ENCODE measurements at places on chromosomes 2 and 18.
A peak's percentile ranks its signal among the peaks of the same experiment; 100 is the strongest.

- no peaks in the 10 kb centered on the region for H3K4me1 ChIP-seq
- no peaks in the 10 kb centered on the region for H3K36me3 ChIP-seq
- H3K27ac ChIP-seq, result no peak overlapping the region
- DNase-seq, result no peak
Measured at GRCh38 chr18:71831039-71831438, 713.1 kb downstream of the CBLN2 start.

DNA sequence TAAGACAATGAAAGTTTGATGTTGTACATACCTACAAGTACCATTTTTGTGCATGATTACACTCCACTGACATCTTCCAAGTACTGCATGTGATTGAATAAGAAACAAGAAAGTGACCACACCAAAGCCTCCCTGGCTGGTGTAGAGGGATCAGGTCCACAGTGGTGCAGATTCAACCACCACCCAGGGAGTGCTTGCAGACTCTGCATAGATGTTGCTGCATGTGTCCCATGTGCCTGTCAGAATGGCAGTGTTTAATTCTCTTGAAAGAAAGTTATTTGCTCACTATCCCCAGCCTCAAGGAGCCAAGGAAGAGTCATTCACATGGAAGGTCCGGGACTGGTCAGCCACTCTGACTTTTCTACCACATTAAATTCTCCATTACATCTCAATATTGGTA, 114.5 kb downstream of the MMADHC start:
- no peaks in the 10 kb centered on the region for H3K27me3 ChIP-seq
- H3K27ac ChIP-seq, result no peak overlapping the region
- H3K4me3 ChIP-seq, result no peak overlapping the region

- no peak for DNase-seq
- H3K36me3 ChIP-seq, result peaks cover 41% of the 10 kb centered on the region
- H3K27ac ChIP-seq, result no peak overlapping the region
- no peak overlapping the region for H3K4me3 ChIP-seq
- H3K4me1 ChIP-seq, result 0 out of 2 replicates have a peak, but pooled peaks cover 11% of the 10 kb centered on the region
- H3K27me3 ChIP-seq, result no peaks in the 10 kb centered on the region
Measured at GRCh38 chr2:240591784-240592183, 5.2 kb downstream of the CAPN10 start.

DNA sequence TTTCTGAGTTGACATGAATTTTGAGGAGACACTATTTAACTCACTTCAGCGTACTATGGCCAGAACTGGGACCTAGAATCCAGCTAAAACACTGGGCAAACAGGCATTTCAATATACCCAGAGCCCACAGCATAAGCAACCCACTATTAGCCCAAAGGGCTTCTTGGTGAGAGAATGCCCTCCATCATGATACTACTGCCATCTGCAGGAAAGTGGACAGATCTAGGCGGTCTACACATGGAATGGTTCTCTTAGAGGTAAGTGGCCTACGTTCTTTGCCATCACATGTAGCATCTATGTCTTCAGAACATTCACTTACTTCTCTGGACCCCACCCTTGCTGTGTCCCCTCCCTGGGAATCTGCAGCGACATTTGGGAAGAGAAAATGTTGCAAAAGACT, 181.3 kb upstream of the LINC00305 start:
- H3K36me3 ChIP-seq, result no peaks in the 10 kb centered on the region
- no peaks in the 10 kb centered on the region for H3K4me1 ChIP-seq
- no peak for DNase-seq
- H3K27ac ChIP-seq, result no peak overlapping the region

DNA sequence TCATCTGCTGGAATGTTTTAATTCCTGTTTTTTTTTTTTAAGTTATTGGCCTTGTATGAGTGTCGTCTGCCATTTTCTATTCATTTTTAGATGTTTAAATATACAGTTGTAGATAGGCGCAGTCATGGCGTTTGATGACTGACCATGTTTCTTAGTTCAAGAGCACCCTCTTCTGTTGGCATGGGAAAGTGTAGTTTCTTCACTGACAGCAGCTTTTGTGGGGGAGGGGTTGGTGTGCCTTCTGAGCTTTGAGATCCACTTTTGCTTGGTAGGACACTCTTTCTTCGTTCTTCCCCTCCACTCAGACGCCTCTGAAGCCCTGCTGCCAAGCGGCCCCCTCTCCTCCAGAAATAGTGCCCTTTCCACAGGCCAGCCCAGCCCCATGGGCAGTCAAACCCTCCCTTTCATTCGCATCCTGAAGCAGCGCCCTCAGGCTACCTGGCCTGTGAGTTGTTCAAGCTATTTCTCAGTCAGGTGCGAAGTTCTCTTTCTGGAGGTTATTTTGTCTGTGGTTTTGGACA, 492.0 kb downstream of the TNS1 start:
- H3K4me3 ChIP-seq, result no peak overlapping the region
- H3K4me1 ChIP-seq, result peaks cover 8% of the 10 kb centered on the region
- H3K27ac ChIP-seq, result peak overlapping the region; percentile 48

- no peak overlapping the region for H3K27ac ChIP-seq
- no peaks in the 10 kb centered on the region for H3K4me1 ChIP-seq
- DNase-seq, result no peak
- no peak overlapping the region for H3K4me3 ChIP-seq
Measured at GRCh38 chr2:82282111-82282882, 1977.7 kb upstream of the LRRTM1 start.

- no peak for DNase-seq
- H3K36me3 ChIP-seq, result no peaks in the 10 kb centered on the region
- no peaks in the 10 kb centered on the region for H3K27me3 ChIP-seq
- H3K4me3 ChIP-seq, result no peak overlapping the region
- no peaks in the 10 kb centered on the region for H3K4me1 ChIP-seq
- no peak overlapping the region for H3K27ac ChIP-seq
Measured at GRCh38 chr2:235924675-235925063, 243.5 kb downstream of the GBX2 start.

- DNase-seq, result no peak
- H3K4me1 ChIP-seq, result no peaks in the 10 kb centered on the region
- H3K27me3 ChIP-seq, result no peaks in the 10 kb centered on the region
- H3K4me3 ChIP-seq, result no peak overlapping the region
Measured at GRCh38 chr2:142944264-142944663, 66.8 kb downstream of the KYNU start.

DNA sequence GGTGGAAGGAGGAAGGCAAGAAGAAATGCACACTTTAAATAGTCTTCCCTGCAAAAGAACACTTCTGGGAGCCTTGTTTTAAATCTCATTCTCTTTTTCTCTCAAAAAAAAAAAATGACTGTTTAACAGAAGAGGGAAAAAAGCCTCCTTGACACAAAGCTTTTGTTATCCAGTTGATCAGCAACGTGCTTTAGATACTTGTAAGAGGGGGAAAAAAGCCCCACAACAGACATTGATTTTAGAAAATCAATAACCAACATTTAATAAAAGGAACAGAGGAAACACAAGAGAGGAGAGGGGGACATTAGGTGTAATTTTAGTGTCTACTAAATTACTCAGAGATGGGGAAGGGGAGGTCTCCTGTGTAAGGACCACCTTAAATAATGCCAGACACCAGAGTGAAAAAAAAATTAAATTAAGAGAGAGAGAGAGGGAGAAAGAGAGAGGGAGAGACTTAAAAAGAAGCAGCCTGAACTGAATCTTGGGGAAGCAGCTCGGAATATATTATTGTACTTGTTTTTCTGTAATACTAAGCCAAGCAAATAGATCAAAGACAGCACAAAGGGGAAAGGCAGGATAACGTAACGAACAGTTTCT, 4.7 kb downstream of the ZEB2 start:
- DNase-seq, result no peak
- peaks cover 31% of the 10 kb centered on the region for H3K4me1 ChIP-seq
- no peaks in the 10 kb centered on the region for H3K36me3 ChIP-seq

DNA sequence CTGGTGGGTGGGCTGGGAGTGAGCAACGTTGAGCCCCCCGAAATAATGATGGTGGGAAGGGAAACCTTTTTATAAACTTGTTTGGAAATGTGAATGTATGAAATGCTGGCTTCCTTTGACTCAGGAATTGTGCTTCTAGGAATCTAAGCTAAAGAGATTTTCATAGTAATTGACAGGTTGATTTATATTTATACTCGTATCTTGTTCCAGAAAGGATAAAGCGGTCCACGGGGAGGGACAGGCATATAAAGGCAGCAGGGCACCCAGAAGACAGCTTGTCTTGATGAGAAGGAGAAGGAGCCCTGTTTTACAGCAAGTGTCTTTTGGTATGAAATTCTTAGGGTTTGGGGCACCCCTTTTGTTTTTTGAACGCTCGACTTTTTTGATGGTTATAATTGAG, 157.8 kb downstream of the AGAP1 start:
- no peaks in the 10 kb centered on the region for H3K36me3 ChIP-seq
- DNase-seq, result no peak
- H3K27me3 ChIP-seq, result no peaks in the 10 kb centered on the region
- H3K27ac ChIP-seq, result 0 out of 2 replicates have a peak overlapping the region, but pooled peaks have one; percentile 16

GRCh38 chr2:125644257-125644656, 1011.7 kb upstream of the GYPC start:
- no peaks in the 10 kb centered on the region for H3K36me3 ChIP-seq
- no peak overlapping the region for H3K4me3 ChIP-seq
- no peaks in the 10 kb centered on the region for H3K27me3 ChIP-seq
- H3K27ac ChIP-seq, result no peak overlapping the region
- DNase-seq, result no peak

GRCh38 chr2:111030945-111031344, 89.8 kb upstream of the BCL2L11 start:
- no peak for DNase-seq
- H3K4me3 ChIP-seq, result no peak overlapping the region
- H3K27ac ChIP-seq, result no peak overlapping the region
- H3K4me1 ChIP-seq, result no peaks in the 10 kb centered on the region

DNA sequence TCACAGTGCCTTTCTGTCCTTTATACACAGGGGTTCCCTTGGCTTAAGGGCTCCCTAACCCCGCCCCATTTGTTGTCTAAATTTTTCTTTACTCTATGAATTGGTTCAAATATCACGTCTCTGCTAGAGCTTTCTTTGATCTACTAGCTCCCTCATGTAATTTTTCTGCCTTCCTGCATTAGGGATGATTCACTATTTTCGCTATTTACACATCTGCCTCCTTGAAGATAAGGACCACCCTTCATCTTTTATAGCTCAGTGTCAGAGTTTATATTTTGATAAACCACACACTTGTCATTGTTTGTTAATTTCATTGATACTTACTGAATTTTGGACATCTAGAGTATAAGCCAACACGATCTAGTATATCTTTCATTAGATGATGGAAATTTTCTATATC, 169.2 kb downstream of the LPIN1 start:
- H3K27me3 ChIP-seq, result no peaks in the 10 kb centered on the region
- DNase-seq, result no peak
- H3K4me1 ChIP-seq, result no peaks in the 10 kb centered on the region
- no peak overlapping the region for H3K27ac ChIP-seq
- no peak overlapping the region for H3K4me3 ChIP-seq

- H3K27ac ChIP-seq, result no peak overlapping the region
- no peaks in the 10 kb centered on the region for H3K27me3 ChIP-seq
- H3K4me3 ChIP-seq, result no peak overlapping the region
Measured at GRCh38 chr18:62577765-62578164, 54.9 kb downstream of the ZCCHC2 start.

DNA sequence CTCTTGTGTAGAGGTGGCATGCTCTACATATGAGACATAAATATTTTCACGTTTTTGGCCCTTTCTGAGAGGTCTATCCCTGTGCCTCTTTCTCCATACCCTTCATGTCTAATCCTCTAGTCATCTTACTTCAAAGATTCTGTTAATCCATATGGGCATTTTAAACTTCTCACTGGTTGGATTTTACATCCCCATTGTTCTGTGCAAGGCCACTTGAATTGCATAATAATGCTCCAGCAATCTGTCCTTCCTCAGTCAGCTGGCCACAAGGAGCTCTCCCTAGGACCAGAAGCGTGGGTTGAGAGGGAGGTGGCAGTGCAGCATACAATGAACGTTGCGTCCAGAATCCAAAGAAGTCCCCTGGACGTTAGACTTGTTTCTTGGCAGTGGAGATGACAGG, 58.2 kb downstream of the TDRD15 start:
- H3K4me3 ChIP-seq, result no peak overlapping the region
- H3K4me1 ChIP-seq, result no peaks in the 10 kb centered on the region
- no peaks in the 10 kb centered on the region for H3K27me3 ChIP-seq
- H3K36me3 ChIP-seq, result no peaks in the 10 kb centered on the region

DNA sequence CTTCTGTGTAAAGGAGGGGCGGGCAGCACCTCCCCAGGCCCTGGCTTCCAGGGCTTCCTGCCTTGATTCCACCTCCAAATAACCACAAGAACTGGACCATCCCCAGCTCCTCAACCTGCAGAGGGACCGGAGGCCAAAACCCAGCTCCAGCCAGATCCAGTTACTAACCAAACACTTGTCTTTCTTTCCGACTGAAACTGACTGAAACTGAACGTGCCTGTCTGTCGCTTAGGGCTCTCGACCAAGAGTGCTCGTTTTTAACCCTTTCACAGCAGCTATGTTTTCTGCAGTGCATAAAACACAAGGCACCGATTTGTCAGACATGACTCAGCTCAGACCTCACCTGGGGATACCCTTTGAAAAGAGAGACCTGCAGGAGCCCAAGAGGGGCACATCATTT, 249.9 kb upstream of the SIX2 start:
- no peaks in the 10 kb centered on the region for H3K36me3 ChIP-seq
- no peak for DNase-seq
- no peak overlapping the region for H3K4me3 ChIP-seq
- no peaks in the 10 kb centered on the region for H3K27me3 ChIP-seq
- no peak overlapping the region for H3K27ac ChIP-seq

- H3K36me3 ChIP-seq, result no peaks in the 10 kb centered on the region
- H3K27me3 ChIP-seq, result peaks cover 32% of the 10 kb centered on the region
- no peaks in the 10 kb centered on the region for H3K4me1 ChIP-seq
- no peak overlapping the region for H3K27ac ChIP-seq
Measured at GRCh38 chr2:231037731-231038482, 584 bp downstream of the C2orf72 start.

DNA sequence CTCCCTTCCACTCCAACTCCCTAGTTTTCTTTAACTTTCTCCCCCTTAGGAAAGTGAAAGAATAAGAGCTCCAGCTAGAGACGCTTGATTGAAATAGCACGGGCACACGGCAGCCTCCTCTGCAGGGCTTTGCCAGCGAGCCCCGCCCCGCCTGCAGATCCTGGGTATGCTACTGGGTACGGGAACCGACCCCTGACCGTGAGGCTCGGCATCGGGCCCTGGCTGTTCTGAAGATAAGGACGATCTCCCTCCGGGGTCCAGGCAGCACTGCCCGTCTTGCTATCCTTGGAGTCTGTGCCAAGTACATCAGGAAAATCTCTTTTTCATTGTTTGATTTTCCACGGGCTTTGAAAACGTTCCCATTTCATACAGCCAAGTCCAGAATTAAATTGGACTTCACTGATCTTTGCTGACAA, 284.5 kb downstream of the MTX2 start:
- no peaks in the 10 kb centered on the region for H3K27me3 ChIP-seq
- DNase-seq, result peak; percentile 78
- peak overlapping the region; percentile 10 for H3K27ac ChIP-seq
- peak overlapping the region; percentile 39 for H3K4me3 ChIP-seq
- no peaks in the 10 kb centered on the region for H3K36me3 ChIP-seq

- DNase-seq, result no peak
- H3K4me1 ChIP-seq, result no peaks in the 10 kb centered on the region
- no peaks in the 10 kb centered on the region for H3K27me3 ChIP-seq
- H3K4me3 ChIP-seq, result no peak overlapping the region
Measured at GRCh38 chr2:8461341-8461740, 220.5 kb upstream of the ID2 start.
